SJSA1 (cell line): ENCODE measurements at places on chromosomes 13 and 19. TPM values are rescaled to one million over a fixed set of nuclear protein-coding genes. Genes with fewer than 3 reads are reported as not detected.

DNA sequence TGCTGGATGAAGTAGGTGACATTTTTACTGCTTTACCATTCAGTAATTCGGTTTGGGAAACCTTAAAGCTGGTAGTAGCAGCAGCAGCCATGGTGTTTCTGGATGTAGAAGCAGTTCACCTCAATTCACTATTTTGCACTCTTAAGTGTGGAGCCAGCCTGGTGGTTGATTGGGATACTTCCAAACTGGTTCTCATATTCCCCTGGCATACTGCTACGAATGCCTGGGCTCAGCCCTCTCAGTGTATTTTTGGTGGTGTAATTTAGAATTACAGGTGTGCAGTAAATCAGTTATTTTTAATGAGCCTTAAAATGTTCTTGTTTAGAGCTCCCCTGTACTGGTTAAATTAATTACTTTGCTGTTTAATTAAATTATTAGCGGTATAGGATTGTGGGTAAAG is 12.4 kb downstream of the HNRNPM start:
- no peak for DNase-seq

Gene TMIGD2
- total RNA-seq: not detected in 2 replicates

DNA sequence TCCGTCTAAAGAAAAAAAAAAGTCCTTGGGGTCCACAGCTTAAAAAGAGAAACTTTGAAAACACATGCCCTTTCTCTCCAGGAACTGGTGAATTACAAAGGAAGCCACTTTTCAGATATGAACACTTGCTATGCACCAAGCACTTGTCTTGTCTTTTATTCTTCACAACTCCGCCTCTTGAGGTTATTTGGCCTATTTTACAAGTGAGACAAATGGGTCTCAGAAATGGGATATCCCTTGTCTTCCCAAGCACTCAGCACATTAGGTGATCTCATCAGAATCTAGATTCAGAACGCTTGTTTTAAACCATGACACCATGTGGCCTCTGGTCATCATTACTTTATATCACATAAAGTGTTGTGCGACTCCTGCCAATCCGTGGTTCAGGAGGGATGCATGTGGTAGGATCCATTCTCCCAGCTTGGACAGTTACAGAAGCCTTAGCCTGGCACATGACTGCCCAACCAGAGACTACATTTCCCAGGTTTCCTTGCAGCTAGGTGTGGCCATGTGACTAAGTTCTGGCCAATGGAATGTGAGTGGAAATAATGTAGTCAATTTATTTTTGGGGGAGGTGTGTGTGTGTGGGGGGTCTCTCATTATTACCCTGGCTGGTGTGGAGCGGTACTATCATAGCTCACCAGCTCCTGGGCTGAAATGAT is 13.9 kb downstream of the TSKS start:
- DNase-seq: no peak

DNA sequence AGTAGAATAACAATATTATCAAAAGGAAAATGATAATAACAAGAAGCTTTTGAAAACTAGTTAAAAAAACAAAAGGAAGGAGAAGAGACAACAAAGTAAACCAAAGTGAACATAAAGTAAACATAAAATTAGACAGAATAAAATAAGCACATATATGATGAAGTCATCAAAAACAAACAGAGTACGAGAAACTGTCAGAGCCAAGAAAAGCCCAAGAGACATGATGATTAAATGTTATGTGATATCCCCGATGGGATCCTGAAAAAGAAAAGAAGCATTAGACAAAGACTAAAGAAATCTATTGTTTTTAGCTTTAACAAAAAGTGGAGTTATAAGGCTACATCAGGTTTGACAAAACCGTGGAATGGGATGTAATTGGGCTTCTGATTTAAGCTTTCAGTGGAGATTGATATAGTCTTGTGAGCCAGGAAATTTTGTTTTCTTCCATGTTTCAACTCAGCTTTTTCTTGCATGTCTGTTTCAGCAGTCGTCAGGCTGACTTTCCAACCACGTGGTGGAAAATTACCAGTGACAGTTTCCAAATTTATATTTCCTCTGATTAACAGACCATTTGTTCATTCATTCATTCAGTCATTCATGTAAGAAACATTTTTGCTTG is 64.9 kb downstream of the KL start:
- no peak for DNase-seq

GRCh38 chr19:3350014-3350663 is 16.2 kb upstream of the NFIC start:
- DNase-seq: no peak

Gene FFAR2
- total RNA-seq: not detected in 2 replicates

Gene B3GNT8
- total RNA-seq: not detected in 2 replicates

Gene LAIR1
- not detected in 2 replicates for total RNA-seq

Gene MRPL4
- total RNA-seq: 86.3 and 87.4 TPM in 2 replicates

DNA sequence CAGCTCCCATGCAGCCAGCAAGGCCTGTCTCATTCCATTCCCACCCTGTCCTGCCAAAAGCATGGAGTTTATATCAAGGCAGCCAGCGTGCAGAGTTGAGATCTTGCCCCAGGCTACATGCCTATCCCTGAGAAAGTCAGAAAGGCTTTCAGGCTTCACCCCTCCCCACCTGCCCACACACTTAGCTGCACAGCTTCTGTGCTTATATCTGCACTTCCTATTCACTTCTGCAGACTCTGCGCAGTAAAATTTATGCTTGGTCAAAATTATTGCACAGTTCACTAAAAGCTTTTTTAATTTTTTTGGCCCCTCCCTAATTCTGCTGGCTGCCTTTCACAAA is 12.5 kb upstream of the ZNF675 start:
- DNase-seq: no peak

DNA sequence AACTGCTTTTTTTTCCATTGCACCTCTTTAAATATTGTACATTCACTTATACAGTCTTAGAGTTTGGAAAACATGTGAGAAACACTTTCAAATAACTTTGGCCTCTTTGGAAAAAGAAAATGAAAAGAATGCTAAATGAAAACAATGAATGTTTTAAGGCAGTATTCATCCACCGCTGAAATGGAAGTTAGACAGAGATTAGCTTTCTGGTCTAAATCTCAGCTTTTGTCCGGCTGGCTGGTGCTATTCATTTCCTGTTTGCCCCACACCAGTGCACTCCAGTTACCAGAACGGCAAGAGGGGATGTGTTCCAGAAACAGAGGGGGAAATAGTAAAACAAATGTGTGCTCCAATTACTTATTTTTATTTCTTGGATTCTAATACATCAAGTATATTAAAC is 1201.3 kb downstream of the EFNB2 start:
- peak; percentile 77 for DNase-seq

GRCh38 chr19:34364830-34365462 is at the start of gene GPI:
GPI (plus strand) TSS chr19:34365196; CDS start chr19:34365267, 71 bp downstream.
- DNase-seq: peak; percentile 30

DNA sequence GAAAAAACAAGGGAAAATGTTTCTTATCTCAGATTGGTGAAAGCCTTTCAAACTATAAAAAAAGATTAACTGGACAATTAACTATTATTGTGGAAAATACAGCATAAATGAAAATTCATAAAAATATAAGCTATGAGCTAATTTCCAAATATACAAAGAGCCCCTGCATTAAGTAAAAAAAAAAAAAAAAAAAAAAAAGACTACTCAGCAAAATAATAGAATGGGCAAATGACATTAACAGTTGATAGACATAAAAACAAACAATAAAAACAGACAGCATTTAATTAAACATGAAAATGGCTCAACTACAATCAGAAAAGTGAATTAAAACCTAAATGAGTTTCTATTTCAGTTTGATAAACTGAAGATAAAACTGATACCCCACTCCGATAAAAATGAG is 77.5 kb downstream of the RBM26 start:
- no peak for DNase-seq

GRCh38 chr13:93672996-93673395 is 446.4 kb downstream of the GPC6 start:
- no peak for DNase-seq

Gene DACT3
- 2.4 and 4.4 TPM in 2 replicates for total RNA-seq

Gene OR7A17
- total RNA-seq: not detected in 2 replicates

Gene ERCC2
- 45.8 and 63.4 TPM in 2 replicates for total RNA-seq

GRCh38 chr13:20161275-20161950 is 561 bp upstream of the GJA3 start:
- DNase-seq: no peak

Gene POU2F2
- total RNA-seq: 0.05 TPM in 1 of 2 replicates, not detected in the other

- DNase-seq: no peak
Measured at GRCh38 chr13:105638426-105638825, 897.0 kb downstream of the EFNB2 start.
